Sigmoid colon (tissue), 7 donors: ENCODE measurements at places on chromosomes 1 and 21. TPM values are rescaled to one million over a fixed set of nuclear protein-coding genes. Genes with fewer than 3 reads are reported as not detected.

- H3K36me3 ChIP-seq, result no peaks in the 10 kb centered on the region
- peak overlapping the region; percentile 55 for H3K4me3 ChIP-seq
- DNase-seq, result peak; percentile 91
- no peaks in the 10 kb centered on the region for H3K27me3 ChIP-seq
- H3K27ac ChIP-seq, result peak overlapping the region; percentile 87
These were observed 1.5 kb upstream of the CRABP2 start for GRCh38 chr1:156706657-156707416.

GRCh38 chr1:227437495-227438008 lies 119.3 kb upstream of the CDC42BPA start:
- H3K4me1 ChIP-seq, result peaks cover 16% of the 10 kb centered on the region
- no peaks in the 10 kb centered on the region for H3K36me3 ChIP-seq
- DNase-seq, result no peak
- peak overlapping the region; percentile 42 for H3K4me3 ChIP-seq

DNA sequence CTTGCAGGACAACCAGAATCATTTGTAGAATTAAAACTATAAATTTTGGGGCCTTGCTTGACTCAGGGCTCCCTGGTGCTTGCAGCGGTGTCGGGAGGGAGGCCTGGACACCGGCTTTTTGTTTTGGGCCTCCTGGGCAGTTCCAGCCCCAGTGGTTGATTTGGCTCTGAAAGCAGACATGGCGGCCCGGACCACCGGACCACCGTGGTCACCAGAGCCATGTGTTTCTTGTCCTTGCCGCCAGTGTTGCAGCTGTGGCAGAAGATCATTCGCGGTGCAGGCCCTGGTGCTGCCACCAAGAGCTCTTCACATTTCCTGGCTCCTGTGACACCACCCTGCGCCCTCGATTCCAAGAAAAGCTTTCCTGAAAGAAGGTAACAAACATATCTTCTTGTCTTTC lies 484.8 kb downstream of the BRINP3 start:
- no peaks in the 10 kb centered on the region for H3K36me3 ChIP-seq
- H3K27ac ChIP-seq, result no peak overlapping the region
- H3K4me3 ChIP-seq, result no peak overlapping the region
- no peaks in the 10 kb centered on the region for H3K27me3 ChIP-seq
- DNase-seq, result no peak

DNA sequence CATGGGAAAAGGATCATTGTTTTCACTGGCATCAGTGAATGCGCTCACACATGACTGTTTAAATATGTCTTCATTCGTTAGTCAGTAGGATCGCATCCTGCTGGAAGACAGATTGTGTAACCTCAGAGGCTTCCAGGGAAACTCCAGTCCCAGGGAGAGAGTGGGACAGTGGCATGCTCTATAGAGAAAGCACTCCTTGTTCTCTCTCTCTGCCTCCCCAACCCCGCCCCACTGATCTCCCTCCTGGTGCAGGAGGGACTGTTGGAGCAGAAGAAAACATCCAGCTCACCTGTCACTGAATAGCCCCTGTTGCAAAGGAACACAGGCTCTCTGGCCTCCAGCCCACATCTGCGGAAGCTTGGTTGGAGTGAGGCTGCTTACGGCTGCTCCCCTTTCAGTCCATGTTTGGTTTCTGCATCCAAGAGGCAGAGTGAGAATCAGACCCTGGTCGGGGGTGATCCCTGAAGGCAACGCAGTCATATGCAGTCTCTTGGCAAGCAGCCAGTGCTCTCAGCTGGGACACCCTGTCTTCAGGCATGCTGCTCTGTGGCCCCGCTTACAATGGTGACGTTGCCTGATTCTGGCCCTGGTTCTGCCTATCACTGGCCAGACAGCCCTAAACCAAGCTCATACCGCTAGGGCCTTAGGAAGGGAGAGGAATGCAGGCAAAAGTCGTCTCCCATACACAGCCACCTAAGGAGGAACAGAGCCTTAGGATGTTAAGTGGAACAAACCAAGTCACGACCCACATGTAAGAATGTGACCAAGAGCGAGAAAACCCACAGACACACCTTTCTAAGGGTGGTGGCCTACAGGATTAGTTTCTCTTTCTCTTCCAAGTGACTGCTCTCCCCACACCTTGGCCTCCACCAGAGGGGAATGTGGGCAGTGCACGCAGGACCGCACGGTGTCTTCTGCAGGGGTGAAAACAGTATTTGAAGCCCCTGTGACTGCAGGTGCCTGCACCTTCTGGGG lies 39.7 kb downstream of the BACE2 start:
- peak; percentile 89 for DNase-seq
- H3K27ac ChIP-seq, result peak overlapping the region; percentile 71
- H3K27me3 ChIP-seq, result no peaks in the 10 kb centered on the region
- H3K4me1 ChIP-seq, result peaks cover 23% of the 10 kb centered on the region

DNA sequence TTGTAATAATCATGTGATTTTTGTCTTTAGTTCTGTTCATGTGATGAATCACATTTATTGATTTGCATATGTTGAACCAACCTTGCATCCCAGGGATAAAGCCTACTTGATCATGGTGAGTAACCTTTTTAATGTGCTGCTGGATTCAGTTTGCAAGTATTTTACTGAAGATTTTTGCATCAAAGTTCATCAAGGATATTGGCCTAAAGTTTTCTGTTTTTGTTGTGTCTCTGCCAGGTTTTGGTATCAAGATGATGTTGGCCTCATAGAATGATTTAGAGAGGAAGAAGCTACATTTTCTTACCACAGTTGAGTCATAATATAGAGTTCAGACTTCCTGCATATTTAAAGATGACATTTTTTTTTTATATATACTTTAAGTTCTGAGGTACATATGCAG lies 455.9 kb downstream of the PLPP3 start:
- no peaks in the 10 kb centered on the region for H3K36me3 ChIP-seq
- H3K4me3 ChIP-seq, result no peak overlapping the region
- DNase-seq, result no peak
- no peaks in the 10 kb centered on the region for H3K27me3 ChIP-seq

FMO5 gene
- total RNA-seq, result 2.8 TPM

- H3K4me3 ChIP-seq, result no peak overlapping the region
- no peaks in the 10 kb centered on the region for H3K36me3 ChIP-seq
- H3K27ac ChIP-seq, result no peak overlapping the region
- no peak for DNase-seq
- peaks cover 26% of the 10 kb centered on the region for H3K4me1 ChIP-seq
These were observed 226.1 kb downstream of the FGGY start for GRCh38 chr1:59522925-59523505.

DNA sequence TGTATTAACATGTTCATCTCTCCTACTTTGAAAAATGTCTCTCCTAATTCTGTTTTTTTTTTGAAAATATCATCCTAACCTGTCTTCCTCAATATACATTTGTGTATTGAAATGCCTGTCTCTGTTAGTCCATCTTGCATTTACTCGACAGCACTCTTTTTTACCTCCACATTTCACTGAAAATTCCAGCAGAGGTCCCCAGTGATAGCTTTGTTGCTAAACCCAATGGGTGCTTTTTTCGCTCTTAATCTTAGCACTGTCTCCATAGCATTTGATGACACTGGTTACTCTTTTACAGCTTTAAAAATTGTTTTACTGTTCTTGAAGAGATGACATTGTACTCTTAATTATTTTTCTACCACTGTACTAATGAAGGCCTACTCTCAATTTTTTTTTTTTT lies 10.8 kb downstream of the OSBPL9 start:
- no peaks in the 10 kb centered on the region for H3K27me3 ChIP-seq
- H3K27ac ChIP-seq, result no peak overlapping the region
- H3K4me1 ChIP-seq, result no peaks in the 10 kb centered on the region
- no peaks in the 10 kb centered on the region for H3K36me3 ChIP-seq

DNA sequence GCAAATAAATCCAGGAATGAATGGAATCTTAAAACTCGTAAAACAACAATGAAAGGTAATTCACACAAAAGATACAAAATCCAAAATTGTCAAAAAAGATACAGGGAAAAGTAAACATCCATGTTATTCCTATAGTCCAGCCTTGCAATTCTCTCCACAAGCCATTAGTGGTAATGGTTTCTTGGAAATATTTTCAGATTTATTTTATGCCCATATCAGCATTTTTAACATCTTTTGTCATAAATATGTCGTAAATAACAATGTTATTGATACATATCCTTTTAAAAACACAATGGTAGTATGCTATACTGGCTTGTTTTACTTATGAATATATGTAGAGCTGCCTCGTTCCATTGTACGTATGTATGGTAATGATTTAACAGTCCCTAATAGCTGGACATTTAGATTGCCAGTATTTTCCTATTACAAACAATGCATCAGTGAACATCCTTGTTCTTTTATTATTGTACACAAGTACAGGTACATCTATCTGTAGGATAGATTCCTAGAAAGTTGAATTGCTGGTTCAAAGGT lies 30.6 kb downstream of the DNTTIP2 start:
- peak overlapping the region; percentile 98 for H3K27ac ChIP-seq
- H3K4me3 ChIP-seq, result peak overlapping the region; percentile 67
- peaks cover 32% of the 10 kb centered on the region for H3K4me1 ChIP-seq
- no peaks in the 10 kb centered on the region for H3K27me3 ChIP-seq
- DNase-seq, result no peak
- H3K36me3 ChIP-seq, result no peaks in the 10 kb centered on the region

PLA2G2D gene
- not detected for total RNA-seq

GRCh38 chr1:228697207-228698016 lies 37.9 kb upstream of the RHOU start:
- no peak overlapping the region for H3K27ac ChIP-seq
- no peaks in the 10 kb centered on the region for H3K36me3 ChIP-seq
- peak; percentile 80 for DNase-seq
- H3K4me3 ChIP-seq, result no peak overlapping the region
- H3K4me1 ChIP-seq, result no peaks in the 10 kb centered on the region
